CD4-positive, alpha-beta T cell treated with Interleukin-1 beta for 1 hour (primary cell): ENCODE measurements at places on chromosomes 5 and 9.

DNA sequence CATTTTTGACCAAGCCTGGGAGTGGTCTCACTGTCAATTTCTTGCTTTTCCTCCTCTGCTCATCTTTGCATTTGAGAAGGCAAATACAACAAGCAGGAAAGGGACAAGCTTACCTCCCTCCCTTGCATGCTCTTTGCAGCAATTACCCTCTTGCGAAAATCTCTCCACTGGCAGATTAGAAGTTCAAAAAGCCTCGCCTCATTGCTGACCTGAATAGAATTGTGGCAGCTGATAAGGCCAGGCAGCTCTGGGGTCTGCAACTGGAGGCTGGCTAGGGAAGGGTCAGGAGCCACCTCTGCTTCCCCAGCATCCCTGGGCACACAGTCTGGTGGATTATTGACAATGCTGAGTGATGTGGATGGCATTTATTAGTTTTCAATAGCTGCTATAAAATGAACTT is 362.3 kb upstream of the KIF2A start:
- DNase-seq: no peak

GRCh38 chr9:16029046-16029615 is 476.3 kb downstream of the CCDC171 start:
- no peak for DNase-seq

GRCh38 chr5:96931605-96932004 is 4.3 kb upstream of the LNPEP start:
- DNase-seq: no peak

- no peak for DNase-seq
These were observed 2.8 kb downstream of the SLC6A3 start for GRCh38 chr5:1442222-1443145.

GRCh38 chr9:34566322-34566721 is 23.2 kb downstream of the CNTFR start:
- no peak for DNase-seq

DNA sequence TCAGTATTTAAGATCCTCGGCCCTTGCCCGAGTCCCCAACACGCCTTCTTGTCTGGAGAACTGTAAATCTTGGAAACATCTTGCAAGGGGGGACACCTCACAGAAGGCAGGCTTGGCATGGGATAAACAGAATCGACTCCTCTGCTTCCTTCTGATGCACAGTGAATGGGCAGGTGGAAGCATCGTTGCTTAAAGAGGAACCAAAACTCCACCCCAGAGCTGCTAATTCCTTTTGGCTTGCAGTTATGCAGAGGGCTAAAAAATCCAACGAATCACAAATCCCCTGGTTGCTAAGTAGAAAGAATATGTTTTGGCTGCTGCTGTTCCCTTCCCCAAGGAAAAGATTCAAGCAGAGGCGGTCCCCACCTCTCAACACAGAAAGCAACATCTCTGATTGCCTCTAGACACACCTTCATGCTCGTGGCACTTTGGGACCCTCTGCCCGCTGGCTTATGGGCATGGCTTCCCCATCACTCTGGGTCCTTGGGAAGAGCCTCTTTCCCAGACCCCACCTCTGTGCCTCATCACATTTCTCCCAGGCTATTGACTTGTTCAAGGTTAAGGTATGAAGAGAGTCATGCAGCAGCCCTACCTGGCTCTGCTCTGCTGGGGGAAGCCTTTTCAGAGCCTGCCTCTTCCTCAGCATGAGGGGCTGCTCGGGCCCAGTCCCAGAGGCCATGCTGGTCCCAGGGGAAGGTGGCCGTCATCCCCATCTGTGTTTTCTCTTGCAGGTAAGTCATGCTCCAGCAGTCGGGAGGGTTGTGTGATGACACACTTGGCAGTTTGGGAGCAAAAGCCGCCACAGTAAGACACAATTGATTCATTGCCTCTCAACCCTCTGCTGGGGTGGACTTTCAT is 137.1 kb downstream of the KCNIP1 start:
- no peak for DNase-seq

DNA sequence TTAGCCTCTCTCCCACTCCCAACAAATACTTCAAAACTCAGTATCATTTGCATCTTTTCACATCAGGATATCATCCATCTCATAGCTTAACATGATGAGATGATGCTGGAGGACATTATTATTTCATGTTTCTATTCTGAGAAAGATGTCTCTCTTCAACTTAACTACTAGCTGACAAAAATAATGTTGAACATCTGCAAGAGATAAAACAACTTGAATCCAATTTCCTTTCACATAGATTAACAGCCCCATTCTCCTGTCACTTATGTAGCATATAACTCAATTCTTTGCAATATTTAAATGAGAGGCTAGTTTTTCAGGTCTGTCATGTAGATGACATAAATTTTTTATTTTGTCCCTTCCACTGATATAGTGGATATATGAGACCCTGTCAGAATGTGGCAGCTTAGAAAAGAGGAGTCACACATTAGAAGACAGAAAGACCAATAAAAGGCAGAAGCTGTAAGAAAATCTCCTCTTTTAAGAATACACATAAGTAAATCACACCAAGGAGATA is 239.2 kb upstream of the KIF2A start:
- DNase-seq: no peak

DNA sequence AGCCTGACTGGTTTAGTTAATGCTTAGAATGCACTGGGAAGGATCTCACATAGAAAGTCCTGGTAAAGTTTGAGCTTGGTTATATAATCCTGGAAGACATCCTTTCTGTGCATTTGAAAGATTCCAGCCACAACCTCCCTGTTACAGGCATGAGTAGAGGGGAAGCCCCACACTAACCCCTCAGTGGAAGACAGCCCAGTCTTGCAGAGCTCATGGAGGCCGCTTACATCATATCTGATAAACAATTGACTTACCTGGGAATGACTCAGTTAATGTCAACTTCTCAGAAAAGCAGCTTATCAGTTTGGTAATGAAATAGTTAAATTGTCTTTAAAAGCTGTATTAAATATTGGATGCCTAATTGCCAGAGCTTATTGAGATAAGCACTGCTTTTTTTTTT is 28.1 kb upstream of the PDE8B start:
- DNase-seq: no peak

GRCh38 chr5:35365758-35366157 is 135.5 kb upstream of the PRLR start:
- DNase-seq: no peak

DNA sequence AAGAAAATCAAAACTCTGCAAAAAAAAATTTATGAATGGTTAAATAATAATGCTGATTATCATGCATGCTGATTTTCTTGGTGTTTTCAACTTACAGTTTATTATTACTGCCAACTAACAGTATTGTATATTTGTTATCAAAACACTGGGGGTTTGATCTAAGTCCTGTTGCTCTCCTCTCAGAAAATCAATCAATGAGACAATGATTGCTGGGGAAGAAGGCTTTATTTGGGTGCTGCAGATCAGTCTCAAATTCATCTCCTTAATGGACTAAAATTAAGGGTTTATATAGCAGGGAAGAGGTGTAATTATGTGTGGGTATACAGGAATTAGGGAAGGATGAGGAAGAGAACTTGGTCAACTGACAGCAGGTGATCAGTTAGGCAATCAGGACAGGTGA is 565.5 kb upstream of the CDH6 start:
- DNase-seq: no peak

GRCh38 chr5:14120176-14120575 is 23.0 kb upstream of the TRIO start:
- DNase-seq: no peak

GRCh38 chr5:81021486-81021885 is 61.3 kb downstream of the RASGRF2 start:
- DNase-seq: no peak

DNA sequence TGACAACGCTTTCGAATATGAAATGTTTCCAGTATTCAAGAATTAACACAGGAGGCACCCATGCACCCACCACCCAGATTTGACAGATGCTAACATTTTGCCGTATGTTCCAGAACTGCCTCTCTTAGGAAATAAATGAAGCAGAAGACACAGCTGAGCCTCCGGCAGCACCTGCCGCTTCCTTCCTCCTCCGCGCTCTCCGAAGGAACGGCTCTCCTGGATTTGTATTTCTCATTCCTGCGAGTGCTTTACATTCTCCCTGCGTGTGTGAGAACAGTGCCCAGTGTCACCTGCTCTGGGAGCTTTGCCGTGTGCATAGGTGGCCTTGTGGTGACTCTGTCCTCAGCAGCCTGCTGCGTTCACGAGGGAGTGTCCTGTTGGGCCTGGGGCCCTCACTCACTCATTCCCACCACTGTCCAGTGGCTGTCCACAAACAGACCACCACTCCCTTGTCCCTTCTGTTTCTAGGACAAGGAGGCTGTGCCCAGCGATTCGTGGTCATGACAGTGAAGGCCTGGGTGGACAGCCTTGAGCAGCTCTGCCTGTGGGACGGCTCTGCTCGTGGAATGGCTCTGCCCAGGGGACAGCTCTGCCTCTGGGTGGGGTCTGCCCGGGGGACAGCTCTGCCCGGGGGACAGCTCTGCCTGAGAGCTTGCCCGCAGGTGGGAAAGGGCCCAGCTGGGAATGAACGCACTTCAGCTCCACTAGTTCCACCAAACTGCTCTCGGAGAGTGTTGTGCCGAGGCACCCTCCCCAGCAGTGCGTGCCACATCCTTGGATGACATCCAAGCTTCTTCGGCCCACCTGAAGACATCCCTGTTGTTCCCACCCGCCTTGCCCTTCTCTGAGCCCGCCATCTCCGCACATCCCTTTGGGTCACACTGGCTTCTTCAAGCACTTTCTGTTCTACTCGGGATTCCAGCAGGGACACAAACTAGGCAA is 170.5 kb upstream of the PPP1R26 start:
- no peak for DNase-seq

- DNase-seq: no peak
These were observed 200.9 kb downstream of the SLIT3 start for GRCh38 chr5:169099801-169100734.

GRCh38 chr9:132583584-132584304 is 1.3 kb downstream of the BARHL1 start:
- DNase-seq: no peak

DNA sequence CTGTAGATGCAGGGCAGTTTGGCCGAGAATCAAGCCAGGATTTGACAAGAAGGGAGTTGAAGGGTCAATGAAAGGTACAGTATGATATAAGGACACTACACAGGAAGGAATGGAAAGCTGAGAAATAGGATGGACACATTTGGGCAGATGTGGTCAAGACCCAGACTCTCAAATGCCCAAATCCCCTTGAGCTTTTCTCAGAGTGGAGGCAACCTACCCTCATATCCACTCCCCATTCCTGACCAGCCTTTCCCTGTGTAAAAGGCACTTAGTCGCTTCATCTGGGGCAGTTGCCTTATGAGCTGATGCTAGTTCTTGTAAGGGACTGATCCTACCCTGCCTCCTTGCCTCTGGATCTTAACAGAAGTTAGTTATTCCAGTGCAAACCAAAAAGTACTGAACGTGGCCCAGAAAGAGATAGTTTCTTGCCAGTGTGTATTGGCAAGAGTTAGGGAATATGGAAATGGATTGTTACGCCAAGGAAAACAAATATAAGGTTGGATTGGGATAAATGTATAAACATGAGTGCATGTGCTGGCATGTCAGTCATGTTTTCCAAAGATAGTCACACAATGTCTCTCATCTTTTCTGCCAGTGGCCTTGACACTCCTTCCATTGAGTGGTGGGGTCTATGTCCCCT is 4.1 kb upstream of the MCCC2 start:
- DNase-seq: no peak

DNA sequence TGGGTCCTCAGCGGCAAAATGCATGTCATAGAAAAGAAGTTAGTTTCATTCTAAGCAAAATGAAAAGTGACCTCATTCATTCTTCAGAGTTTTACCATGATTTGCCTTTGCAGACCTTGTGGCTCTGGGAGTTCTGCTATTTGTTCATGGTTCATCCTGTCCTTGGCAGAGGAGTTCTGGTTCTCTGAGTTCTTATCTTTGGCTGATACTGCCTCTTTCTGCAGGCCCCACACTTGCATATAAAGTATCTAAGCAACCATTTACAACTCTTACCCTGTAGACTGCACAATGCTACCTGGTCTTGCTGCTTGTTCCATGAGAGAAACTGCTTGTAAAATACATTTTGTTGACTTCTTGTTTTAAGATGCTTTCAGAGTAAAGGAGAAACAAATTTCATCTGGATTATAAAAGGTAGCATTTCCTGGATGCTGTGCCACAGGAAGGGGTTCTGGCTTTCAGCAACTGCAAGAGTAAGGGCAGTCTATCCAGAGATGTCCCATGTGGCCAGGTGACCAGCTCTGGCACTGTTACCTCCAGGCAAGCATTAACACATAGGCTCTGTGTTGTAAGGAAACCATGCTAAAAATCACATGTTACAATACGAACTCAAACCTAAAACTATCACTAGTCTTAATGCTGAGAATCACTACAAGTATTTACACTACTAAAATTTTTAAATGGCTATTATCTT is 513.2 kb downstream of the SPOCK1 start:
- no peak for DNase-seq

GRCh38 chr5:128258372-128258771 is 174.8 kb downstream of the SLC12A2 start:
- no peak for DNase-seq

- no peak for DNase-seq
These were observed 47.5 kb upstream of the PLPP6 start for GRCh38 chr9:4614627-4615026.

- DNase-seq: no peak
These were observed 9.1 kb downstream of the LURAP1L start for GRCh38 chr9:12783767-12784460.

GRCh38 chr5:75387806-75388205 is 50.8 kb downstream of the HMGCR start:
- no peak for DNase-seq

- DNase-seq: no peak
These were observed 6.6 kb downstream of the FAM193B start for GRCh38 chr5:177547736-177548135.

- DNase-seq: no peak
These were observed 5.7 kb downstream of the CLTB start for GRCh38 chr5:176410486-176411180.

GRCh38 chr9:70551396-70551795 is 136.9 kb upstream of the KLF9 start:
- no peak for DNase-seq

- DNase-seq: no peak
These were observed 41.6 kb upstream of the FST start for GRCh38 chr5:53438486-53439472.

GRCh38 chr5:82387819-82388166 is 109.6 kb upstream of the RPS23 start:
- no peak for DNase-seq

- no peak for DNase-seq
These were observed 21.6 kb downstream of the LNPEP start for GRCh38 chr5:96957254-96958049.

DNA sequence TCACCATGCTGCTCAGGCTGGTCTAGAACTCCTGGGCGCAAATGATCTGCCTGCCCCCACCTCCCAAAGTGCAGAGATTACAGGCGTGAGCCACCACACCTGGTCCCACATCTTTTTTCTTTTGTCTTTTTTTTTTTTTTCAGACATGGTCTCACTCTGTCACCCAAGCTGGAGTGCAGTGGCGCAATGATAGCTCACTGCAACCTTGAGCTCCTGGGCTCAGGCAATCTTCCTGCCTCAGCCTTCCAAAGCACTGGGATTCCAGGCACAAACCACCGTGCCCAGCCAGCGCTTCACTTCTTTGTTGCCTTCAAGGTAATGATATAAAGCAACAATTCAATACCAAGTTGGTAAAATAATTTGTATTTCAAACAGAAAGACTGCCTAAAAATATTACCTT is 78.8 kb downstream of the USP20 start:
- DNase-seq: no peak
